ENCODE measurements at places on chromosomes 16 and 17. TPM values are rescaled to one million over a fixed set of nuclear protein-coding genes. Genes with fewer than 3 reads are reported as not detected.

- no peak for DNase-seq
Observed at GRCh38 chr17:55458287-55458900, 36.8 kb upstream of the MMD start.

The DCXR gene
- 43.6 TPM for total RNA-seq

The CACNG1 gene
- total RNA-seq, result not detected

- no peak for DNase-seq
Observed at GRCh38 chr16:2331931-2332267, 8.6 kb downstream of the ABCA3 start.

The INCA1 gene
- total RNA-seq, result 0.33 TPM

The KRT39 gene
- 0.33 TPM for total RNA-seq

The EME1 gene
- total RNA-seq, result 0.51 TPM

GRCh38 chr17:27514595-27515413, 58.6 kb downstream of the KSR1 start:
- no peak for DNase-seq

The KRTAP3-2 gene
- not detected for total RNA-seq

The TBC1D3I gene
- 0.51 TPM for total RNA-seq

- no peak for DNase-seq
Observed at GRCh38 chr17:80092959-80093358, 8.4 kb upstream of the GAA start.

The COPZ2 gene
- total RNA-seq, result 49.8 TPM

- DNase-seq, result peak; percentile 27
Observed at GRCh38 chr17:15464231-15464985, 3.0 kb downstream of the CDRT4 start.

GRCh38 chr17:64133546-64134215, 3.7 kb upstream of the ERN1 start:
- peak; percentile 79 for DNase-seq

DNA sequence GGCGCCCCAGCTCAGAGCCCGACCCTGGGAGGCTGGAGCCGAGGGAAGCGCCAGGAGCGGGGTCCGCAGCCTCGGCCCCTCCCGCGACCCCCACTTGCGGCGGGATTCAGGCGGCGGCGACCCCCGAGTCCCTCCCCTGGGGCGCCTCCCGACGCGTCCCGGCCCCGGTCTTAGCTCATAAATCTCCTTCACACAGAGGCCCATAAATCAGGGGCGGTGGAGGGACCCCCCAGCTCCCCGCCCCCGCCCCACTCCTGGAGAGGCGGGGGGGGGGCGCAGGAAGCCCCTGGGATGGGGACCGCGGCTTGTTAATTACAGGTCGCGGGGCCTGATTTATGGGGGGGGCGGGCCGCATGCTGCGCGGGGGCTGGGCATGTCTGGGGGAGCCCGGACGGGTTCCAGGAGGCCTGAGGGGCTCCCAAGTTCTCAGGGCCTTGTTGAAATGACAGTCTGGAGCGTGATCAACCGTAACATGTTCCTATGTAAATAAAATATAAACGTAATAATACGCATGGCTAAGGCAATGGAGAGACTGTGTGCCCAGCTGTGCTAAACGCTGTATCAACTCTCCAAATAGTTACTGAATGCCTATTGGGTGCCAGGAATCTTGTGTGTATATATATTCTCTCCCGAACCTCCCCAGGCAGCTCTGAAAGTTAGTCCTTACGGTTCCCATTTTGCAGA, 10.0 kb upstream of the BHLHA9 start:
- DNase-seq, result no peak

DNA sequence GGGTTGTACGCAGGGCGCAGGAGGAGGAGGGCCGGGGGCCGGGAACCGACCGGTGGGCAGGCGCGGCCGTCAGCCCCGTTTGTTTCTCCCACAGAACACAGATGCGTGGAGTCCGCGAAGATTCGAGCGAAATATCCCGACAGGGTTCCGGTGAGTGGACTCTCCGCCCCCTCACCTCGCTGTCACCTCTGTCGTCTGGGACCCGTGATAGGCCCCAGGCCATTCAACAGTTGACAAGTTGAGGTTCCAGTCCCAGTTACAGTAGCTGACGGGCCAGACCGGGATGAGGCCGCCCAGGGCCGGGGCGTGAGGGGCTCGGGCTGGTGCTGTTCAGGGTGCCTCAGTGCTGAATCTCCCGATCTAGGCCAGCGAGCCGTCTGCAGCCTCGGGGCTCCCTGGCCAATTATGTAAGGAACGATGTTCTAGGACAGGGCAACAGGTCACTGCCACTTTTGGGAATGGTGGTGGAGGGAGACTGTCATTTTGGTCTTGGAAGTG, 628 bp downstream of the GABARAPL2 start:
- DNase-seq, result peak; percentile 10

GRCh38 chr17:44745301-44745700, 13.5 kb upstream of the ADAM11 start:
- DNase-seq, result no peak

- no peak for DNase-seq
Observed at GRCh38 chr16:79918916-79919315, 318.4 kb upstream of the MAF start.

DNA sequence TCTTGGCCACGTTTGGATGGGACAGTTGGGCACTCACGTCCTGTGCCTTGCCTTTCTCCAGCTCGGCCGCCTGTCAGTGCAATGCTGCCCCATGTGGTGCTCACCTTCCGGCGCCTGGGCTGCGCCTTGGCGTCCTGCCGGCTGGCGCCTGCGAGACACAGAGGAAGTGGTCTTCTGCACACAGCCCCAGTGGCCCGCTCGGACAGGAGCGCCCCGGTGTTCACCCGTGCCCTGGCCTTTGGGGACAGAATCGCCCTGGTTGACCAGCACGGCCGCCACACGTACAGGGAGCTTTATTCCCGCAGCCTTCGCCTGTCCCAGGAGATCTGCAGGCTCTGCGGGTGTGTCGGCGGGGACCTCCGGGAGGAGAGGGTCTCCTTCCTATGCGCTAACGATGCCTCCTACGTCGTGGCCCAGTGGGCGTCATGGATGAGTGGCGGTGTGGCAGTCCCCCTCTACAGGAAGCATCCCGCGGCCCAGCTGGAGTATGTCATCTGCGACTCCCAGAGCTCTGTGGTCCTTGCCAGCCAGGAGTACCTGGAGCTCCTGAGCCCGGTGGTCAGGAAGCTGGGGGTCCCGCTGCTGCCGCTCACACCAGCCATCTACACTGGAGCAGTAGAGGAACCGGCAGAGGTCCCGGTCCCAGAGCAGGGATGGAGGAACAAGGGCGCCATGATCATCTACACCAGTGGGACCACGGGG, 7.1 kb downstream of the ACSF3 start:
- no peak for DNase-seq

The RPS6KB1 gene
- 21.3 TPM for total RNA-seq

- peak; percentile 3 for DNase-seq
Observed at GRCh38 chr17:78242024-78242742, 10.8 kb downstream of the TMEM235 start.

- DNase-seq, result no peak
Observed at GRCh38 chr16:89656435-89657121, 930 bp downstream of the CHMP1A start.

The MARVELD3 gene
- total RNA-seq, result not detected

The PABPN1L gene
- not detected for total RNA-seq

DNA sequence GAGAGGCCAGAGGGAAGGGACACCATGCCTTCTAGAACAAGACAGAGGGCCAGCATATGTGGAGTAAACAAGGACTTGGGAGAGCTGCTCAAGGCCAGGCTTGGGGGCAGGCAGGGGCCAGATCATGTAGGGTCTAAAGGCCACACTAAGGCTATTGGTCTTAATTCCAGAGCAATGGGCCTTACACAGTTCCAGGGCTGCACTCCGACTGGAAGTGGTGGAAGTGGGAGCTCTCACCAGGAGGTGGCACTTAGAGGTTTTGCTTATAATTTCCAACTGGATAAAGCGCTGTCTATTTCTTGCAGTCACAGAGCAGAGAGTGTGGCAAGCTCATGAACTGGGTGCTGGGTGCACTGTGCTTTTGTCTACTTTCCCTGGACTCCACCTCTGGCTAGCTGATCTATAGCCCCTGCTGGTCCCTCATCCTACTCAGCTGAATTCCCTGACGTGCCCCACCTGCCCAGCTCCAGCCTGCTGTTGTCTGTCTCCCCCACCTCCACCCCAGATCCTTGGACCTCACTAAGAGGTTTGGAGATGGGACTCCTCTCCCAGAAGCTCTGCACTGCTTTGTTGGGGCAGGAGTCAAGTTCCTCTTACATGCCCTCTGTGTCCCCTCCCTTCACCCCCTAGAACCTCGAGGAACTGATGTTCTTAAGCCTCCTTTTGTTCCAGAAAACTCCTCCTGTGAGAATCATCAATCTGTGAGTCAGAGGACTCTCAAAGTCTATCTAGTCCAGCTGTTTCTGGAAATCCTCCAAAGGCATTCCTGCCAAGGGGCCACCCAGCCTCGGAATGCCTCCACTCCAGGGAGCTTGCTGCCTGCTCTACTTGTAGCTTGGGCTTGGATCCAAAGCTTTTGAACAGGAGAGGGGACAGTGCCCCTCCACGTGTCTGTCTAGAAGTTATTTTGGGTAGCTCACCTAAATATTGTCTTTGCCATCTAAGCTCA, 48.1 kb upstream of the KSR1 start:
- DNase-seq, result peak; percentile 65
